ENCODE measurements at places on chromosomes 7 and 10.

DNA sequence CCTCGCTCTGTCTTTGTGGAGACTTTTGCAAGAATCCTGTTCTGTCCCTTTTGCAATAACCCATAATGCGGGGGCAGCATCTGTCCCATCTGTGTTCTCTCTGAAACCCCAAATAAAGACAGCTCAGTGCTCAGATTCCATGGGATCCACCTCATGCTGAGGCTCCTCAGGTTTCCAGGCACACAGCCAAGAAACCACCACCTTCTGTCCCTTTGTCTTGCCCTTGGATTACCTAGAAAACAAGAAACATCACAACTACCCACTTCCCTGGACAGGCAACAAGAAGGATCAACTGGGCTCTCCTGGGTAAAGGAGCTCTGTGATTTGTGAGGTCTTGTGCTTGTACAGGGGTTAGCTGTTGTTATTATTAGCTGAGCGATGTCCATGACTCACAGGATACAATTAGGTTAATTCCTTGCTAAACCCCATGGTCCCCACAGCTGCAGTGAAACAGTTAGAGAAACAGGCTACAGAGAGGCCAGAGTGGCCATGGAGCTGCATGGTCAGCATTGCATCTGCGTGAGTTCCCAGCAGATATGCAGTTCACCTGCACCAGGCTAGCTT is 50.2 kb downstream of the CXCL12 start:
- no peak for DNase-seq

GRCh38 chr7:16409777-16410176 is 11.6 kb downstream of the CRPPA start:
- DNase-seq: no peak

GRCh38 chr10:115026746-115027140 is 66.4 kb upstream of the ATRNL1 start:
- DNase-seq: no peak

DNA sequence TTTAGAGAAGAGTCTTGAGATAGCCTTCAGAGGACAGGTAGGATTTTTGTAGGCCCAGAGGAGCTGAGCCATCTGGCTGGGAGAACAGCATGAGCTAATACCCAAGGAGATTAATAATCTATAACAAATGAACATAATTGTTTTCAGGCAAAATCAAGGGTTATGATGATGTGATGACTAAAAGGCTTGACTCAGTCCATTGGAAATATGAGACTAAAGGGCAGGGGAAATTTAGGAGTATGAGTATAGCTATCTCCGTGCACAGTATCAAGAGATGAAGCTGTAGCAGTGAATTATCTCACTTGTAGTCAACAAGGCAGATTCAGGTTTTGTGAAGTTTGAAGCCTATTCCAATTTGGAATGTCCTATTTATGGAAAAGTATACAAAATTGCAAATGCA is 40.1 kb downstream of the CSTF2T start:
- no peak for DNase-seq

- no peak for DNase-seq
These were observed 15.0 kb downstream of the NOD1 start for GRCh38 chr7:30463405-30464145.

DNA sequence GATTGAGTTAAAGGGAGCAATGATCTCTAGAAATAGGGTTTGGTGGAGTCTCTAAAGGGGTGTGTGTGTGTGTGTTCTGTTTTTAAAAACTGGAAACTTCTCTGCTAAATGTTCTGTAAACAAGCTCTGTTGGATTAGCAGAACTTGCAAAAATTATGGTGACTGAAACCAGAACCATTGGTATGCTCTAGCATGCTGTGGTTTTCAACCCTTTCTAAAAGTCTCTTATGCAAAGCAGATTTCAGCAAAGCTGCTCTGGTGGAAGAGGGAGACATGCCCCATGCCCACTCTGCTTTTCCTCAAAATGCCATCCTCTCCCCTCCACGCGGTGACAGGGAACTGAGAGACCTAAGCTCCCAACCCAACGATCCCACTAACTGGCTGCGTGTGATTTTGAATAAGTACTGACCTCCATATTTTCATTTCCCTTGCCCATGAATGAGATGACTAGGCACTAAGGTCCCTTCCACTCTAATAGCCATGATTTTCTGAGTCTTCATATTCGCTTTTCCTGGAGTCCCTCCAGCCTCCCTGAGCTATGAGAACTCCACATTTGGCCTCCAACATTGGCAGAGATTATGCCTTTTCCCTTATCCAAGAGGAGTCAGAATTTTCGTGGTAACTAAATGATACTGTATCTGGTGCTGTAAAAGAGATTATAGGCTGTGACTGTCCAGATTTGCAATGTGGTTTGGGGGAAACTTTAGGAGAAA is 117.3 kb upstream of the PALS2 start:
- DNase-seq: no peak

- DNase-seq: no peak
These were observed 274.7 kb upstream of the MTPN start for GRCh38 chr7:136251826-136252225.

DNA sequence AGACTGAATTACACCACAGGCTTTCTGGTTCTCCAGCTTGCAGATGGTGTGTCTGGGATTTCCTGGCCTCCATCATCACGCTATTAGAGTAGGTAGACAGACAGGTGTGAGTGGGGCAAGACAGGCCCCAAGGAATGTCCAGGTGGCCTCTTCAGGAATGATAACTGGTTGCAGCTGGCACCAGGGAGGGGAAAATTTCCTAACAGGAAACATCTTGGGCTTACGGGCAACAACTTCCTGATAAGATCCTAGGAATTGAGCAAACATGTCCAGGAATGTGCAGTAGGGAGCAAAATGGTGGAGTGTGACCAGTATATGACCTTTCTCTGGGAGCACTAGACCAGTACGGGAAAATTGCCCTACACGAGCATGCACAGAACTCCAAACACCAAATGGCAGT is 11.3 kb downstream of the XRCC2 start:
- DNase-seq: no peak

DNA sequence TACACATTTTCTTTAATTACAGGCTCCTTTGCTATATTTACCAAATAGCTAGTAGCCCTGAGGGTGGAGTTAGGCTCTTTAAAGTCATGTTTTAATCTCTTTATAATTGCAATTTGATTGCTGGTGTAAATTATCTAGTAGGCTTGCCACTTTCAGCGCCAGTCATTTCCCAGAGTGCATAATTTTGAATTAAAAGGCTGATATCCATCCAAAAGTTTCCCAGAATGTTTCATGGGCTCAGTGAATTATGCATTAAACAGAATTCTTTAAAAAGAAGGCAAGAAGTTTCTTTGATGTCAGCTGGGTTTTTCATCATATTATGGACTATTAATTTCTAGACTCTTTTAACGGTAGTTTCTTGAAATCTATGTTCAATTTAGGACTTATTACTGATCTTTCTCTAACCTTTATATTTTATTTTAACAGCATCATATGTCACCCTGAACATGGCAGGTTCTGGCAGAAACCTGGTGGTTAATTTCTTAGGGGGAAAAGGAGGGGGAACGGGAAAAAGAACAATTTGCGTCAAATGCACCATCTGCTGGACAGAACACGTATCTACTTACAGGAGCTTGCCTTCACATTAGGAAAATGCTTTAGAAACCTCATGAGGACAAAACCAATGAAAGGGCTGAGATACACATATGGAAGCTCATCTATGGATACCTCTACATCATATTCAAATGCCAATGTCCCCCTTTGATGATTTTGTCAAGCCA is 171.1 kb downstream of the GRM3 start:
- DNase-seq: no peak

GRCh38 chr7:44306606-44307005 is 18.8 kb downstream of the CAMK2B start:
- peak; percentile 29 for DNase-seq

DNA sequence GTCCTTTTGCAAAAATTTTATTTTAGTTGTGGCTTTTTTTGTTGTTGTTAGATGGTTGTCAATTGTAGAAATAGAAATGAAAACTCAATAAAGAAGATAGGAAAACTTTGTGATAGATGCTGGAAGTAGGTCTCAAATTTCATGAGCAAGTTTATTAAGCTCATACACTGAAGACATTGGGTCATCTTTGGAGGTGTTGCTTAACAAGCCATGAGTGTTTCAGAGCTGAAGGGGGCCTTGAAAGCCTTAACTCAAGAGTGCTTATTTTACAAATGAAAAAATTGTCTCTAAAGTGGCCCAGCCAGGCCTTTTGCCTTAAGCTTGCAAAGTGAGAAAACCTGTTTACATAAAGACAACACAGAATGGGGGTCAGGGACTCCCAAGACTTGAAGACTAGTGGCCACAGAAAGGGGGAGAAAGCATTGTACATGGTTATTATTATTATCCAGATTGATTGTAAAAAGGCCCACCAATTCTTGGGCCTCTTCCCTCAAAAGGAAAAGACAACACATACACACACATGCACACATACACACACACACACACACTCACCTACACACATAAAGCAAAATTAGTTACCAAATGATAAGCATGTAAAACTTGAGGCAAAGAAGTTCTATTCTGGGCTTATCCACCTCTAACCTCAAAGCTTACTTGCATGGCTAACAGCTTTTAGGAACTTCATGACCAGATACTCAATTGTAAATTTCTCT is 49.7 kb upstream of the GLCCI1 start:
- no peak for DNase-seq

GRCh38 chr10:71971311-71971731 is 7.1 kb downstream of the CHST3 start:
- no peak for DNase-seq

DNA sequence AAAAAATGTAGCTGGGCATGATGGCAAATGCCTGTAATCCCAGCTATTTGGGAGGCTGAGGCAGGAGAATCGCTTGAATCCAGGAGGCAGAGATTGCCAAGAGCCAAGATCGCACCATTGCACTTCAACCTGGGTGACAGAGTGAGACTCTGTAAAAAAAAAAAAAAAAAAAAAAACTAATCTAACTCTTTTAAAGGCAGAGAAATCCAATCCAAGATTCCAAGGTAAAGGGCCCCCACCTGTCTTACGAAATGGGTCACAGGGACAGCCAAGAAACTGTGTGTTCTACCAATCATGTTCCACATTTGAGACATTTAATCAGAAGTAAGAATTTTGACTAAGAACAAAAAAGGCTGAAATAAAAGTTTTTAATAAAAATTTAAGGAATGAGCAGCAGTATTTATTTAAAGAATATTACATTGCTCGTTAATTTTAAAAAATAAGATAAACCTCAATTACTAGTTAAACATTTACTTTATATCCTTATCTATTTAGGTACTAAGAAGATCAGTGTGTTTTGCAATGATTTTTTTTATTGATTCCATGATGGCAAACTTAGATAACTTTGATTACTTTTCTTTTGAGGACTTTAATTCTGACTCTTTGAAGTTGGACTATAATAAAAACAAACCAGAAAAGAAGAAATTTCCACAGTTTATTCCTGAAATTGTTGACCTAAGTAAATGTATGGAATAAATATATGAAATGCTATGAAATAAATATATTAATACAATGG is 6.7 kb upstream of the OAT start:
- no peak for DNase-seq

GRCh38 chr10:80988755-80989154 is 451.1 kb downstream of the SH2D4B start:
- DNase-seq: no peak

GRCh38 chr7:127893547-127893946 is 137.7 kb downstream of the LRRC4 start:
- DNase-seq: no peak

- DNase-seq: no peak
These were observed 146.8 kb downstream of the OTUD1 start for GRCh38 chr10:23585666-23586065.

DNA sequence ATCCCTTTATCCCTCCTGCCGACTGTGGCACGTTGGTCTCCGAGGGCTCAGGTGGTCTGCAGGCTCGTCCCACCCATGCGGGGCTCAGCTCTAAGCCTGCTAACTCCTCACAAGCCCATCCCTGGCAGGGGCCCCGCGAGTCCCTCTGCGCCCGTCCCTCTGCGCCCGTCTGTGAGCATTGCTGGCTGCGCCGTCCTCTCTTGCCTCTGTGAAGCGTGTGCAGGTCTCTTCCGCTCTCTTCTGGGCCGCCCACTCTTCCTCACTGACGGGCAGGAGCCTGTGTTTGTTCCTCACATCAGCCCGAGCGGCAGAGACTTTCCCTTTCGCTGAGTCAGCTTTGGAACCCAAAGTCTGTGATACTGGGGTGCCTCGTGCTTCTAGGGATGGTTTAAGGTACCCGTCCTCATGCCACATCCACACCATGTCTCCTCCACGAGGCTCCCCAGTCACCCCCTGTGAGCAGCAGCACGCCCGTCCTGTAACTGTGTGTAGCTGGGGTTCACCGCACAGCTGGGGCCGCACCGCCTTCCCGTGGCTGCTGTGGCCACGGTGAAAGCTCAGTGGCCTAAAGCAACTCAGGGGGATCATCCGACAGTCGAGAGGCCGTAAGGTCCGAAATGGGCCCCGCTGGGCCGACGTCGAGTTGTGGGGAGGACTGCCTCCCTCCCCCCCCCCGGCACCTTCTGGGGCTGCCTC is 35.5 kb downstream of the ADGRA1 start:
- DNase-seq: no peak

DNA sequence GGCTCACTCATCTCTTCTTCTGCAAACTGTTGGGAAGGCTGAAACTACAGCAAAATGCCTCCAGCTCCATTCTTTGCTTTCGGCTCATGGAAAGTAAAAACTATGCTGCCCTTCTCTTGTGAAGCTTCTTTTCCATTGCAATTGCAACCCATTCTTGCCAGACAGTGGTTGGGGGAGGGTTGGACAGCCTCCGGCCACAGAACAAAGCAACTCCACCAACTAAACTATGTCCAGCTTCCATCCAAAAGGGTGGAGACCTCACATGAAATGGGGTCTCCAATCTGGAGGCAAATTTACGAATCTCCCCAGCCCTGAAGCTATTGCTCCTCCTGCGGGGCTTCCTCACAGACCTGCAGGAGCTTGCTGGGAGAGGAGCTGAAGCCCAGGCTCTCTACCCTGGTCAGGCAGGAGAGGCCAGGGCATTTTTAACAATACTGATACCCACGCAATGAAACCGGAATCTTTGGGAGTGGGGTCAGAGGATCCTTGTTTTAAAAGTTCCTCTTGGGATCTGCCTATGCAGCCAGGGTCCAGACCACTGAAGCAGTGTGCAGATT is 549 bp downstream of the GPNMB start:
- DNase-seq: no peak
